Mucosa of gallbladder (tissue), 1 donor: ENCODE measurements at places on chromosomes 3 and 15. TPM values are rescaled to one million over a fixed set of nuclear protein-coding genes. Genes with fewer than 3 reads are reported as not detected.

DNA sequence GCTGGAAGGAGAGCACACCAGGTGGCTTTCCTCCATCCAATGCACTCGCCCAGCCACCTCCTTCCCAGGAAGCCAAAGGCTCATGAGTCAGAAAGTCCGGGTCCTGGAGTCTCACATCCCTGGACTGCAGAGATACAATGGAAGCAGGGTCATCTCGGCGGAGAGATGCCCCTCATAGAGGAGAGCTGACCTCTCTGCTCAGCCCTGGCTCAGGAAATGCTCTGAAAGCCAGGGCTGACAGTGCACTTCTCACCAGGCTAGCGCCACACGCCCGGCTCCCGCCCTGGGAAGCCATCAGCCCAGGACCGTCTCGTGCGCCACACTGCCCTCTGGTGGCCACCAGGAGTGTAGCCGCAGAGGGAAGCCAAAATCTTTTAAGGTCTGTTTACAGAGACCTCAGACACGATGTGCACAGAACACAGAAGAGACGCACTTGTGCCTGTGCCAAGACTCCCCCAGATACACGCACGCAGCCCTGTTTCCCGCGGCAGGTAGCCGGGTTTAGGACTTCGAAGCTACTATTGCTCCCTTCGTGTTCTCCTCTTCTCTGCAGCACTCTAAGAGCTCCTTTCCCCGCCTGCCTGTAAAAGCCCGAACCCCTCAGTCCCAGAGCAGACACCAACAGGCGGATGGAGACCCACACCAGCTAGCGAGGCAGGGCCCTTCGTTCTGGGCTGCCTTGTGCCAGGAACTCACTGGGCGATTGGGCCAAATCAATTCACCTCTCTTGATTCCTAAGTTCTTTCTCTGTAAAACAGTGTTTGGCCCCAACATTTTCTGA lies 9.7 kb downstream of the NTRK3 start:
- DNase-seq: peak; percentile 73

- no peak for DNase-seq
These were observed 36.8 kb downstream of the TMEM40 start for GRCh38 chr3:12722226-12722625.

GRCh38 chr15:50624616-50625168 lies 61.9 kb downstream of the TRPM7 start:
- DNase-seq: no peak

The PPP2R3A gene
- 16.9 TPM for total RNA-seq
